ENCODE measurements at places on chromosomes 1 and 21.

GRCh38 chr1:246404078-246404477, 103.0 kb downstream of the SMYD3 start:
- DNase-seq: no peak

GRCh38 chr21:26732432-26733221, 112.6 kb downstream of the ADAMTS1 start:
- DNase-seq: no peak

DNA sequence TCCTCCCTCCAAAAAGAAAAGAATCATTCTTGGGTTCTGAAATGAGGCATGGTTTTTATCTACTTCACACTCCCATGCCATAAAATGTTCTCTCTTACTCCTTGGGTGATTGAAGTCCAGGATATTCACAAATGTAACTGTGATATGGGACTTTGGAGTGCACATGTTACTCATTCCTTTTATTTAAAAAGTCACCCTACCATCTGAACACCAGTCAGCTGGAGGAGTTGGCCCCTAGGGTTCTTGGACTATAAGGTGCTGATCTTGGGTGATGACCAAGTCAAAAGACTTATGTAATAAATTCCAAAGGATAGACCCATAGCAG, 128.4 kb downstream of the CLIC6 start:
- DNase-seq: no peak

- no peak for DNase-seq
These were observed 187.7 kb downstream of the TNFSF18 start for GRCh38 chr1:172863031-172863430.

DNA sequence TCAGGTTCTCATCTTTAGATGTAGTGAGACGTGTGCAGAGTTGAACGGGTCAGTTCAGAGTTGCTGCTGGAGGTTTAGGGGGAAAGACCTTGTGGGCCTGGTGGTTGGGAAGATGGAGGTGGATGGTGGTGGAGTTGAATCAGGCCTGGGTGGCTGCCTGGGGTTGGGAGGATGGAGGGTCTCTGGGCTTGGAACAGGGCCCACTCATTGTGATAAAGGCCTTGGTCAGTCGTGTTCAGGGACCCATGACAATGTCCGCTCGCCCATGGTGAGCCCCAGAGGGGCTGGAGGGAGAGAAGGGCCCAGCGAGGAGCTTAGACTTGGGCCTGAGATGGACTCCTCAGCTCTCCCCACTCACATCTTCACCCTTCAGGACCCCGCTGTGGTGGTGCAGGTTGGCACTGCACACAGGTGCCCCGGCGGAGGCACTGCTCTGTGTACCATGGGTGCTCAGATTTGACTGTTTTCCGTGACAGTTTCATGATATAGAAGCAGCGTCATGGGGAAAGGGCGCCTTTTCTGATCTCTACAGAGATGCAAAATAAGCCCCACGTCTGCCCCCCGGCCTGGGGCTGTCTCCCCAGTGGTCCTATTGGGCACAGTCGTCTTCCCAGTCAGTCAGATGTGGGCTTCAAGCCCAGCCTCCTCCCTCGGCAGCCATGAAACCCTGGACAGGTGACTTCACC, 39.2 kb downstream of the DISP3 start:
- no peak for DNase-seq

DNA sequence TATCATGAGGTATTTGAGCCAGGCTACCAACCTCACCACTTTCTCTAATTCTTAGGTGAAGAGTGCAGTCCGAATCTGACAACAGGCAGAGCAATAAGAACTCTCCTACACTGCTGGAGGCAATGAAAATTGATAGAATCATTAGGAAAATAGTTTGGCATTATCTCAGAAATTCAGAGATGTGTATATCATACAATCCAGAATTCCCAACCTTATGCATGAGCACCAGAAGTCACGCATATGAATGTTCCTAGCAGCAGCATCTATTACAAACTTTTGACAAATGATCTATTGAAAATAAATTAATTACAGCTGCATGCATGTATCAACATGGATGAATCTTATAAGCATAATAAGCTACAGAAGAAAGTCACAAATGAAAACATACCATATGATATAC, 176.9 kb upstream of the CAMK1G start:
- no peak for DNase-seq

- peak; percentile 37 for DNase-seq
These were observed 116.0 kb downstream of the TTLL7 start for GRCh38 chr1:83882906-83883305.

DNA sequence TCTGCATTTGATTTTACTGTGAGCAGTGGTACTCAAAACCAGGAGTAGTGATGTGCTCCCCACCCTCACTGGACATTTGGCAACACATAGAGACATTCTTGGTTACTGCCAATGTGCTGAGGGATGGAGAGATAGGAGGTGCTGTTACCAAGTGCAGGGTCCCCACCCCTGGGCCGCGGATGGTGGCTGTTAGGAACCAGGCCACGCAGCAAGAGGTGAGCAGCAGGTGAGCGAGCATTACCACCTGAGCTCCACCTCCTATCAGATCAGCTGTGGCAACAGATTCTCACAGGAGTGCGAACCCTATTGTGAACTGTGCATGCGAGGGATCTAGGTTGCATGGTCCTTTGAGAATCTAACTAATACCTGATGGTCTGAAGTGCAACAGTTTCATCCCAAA, 95.7 kb downstream of the AKT3 start:
- no peak for DNase-seq

DNA sequence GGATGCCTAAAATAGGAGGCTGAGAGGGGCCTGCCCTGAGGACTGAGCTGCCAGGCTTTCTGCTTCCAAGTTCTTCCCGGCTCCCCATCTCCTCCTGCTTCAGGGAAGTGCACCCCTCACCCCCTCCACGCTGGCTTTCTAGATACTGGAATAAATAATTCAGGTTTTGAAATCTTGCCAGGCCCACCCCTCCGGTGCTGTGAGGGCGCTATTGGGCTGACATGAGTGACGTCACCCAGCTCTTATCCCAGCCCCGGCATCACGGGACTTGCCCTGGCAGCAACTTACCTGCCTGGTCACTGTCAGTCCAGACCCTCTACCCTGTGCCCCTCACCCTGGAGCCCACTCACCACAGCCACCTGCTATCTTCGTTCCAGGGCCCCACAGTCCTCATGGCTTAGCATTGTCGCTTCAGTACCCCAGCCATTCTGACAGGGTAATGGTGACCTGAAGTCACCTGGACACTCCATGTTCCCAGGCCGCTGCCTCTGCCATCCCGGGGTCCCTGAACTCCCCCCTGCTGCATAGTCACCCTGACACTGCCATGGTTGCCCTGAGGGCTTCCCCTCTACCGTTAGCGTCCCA, 819 bp upstream of the GPR3 start:
- no peak for DNase-seq

- peak; percentile 9 for DNase-seq
These were observed 118.7 kb downstream of the GLIS1 start for GRCh38 chr1:53620061-53620855.

DNA sequence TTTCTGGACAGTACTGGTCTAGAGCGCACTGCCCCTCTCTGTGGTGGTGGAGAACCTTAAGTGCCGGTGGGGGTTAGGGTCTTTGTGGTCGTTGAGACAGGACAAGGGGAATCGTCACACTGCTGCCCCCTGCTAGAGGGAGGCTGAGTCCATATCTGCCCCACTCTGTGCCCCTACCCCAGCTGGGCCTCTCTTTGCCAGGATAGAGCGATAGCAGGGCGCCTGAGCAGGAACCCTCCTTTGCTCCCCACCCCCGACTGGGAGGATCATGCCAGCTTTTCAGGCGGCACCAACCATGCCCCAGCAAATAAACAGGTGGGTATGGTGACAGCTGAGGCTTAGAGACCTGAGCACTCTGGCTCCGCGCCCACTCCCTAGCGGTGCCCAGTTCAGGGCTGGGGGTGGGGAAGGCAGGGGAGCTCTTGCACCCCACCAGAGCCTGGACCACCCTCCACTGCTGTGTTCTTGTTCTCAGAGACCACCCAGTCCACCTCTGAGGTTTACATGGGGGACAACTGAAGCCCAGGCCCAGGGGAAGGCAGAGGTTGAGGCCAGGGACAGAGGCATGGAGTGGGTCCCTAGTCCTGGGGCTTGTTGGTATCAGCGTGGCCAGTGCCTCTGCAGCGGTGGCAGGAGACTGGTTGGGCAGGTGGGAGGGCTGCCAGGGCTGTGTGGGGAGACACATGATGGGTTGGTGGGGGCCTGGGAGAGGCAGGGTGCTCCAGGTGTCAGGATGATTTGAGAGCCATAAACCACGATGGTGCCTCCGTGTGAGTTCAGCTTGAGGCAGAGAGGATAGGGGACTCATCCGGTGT, 1.6 kb downstream of the PADI2 start:
- no peak for DNase-seq

DNA sequence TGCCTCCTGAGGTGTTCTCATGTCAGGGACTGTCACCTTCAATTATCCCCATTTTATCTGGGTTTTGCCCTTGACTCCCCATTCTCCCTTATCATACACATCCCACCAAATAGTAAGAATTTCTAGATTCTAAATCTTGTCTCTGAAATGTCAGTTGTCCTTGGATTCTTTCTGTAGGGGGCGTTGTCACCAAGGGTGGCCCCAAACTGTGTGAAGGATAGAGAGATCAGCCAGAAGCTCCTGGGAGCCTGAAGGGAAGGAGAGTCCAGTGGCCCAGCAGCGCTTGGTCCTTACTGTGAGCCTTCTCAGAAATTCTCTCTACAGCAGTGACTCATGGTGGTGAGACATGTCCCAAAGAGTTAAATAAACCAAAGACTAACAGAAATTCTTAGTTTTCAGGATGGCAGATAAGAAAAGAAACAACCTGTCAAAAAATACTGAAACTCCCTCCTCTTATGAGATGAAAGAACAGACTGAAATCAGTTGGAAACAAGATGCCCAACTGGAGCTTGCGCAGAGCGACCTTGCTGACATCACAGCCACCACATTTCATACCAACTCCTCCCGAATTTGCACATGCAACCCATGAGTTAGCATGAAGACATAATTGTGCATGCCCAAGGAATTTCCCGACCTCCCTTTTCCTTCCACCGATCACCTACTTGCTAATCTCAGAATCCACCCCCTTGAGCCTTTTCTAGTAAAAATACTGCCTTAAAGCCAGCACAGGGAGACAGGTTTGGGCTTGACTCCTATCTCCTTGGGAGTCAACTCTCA, 109.8 kb downstream of the ELAVL4 start:
- peak; percentile 2 for DNase-seq

GRCh38 chr1:28290851-28291250, 31.5 kb downstream of the SESN2 start:
- DNase-seq: no peak

DNA sequence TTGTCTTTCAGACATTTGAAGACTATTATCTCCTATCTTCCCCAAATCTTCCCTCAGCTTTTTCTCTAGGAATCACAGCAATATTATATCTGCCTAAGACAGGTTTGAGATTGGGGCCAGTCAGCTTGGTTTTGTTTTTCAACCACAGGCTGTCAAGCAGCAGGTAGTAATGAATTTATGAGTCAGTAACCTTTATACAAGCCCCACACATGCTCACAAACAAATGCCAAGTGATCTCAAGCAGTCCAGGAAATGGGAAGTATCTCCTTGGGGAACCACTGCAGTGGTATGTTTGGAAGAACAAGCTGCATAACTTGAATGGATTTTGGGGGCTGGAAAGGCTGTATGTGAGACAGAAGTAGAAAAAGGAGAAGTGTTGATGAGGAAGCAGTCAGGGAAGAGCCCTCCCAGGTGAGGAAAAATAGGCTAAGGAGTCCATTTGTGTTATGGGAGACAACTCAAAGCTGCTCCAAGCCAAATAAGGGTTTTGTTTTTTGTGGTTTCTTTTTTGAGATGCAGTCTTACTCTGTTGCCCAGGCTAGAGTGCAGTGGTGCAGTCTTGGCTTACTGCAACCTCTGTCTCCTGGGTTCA, 2.1 kb downstream of the DHDDS start:
- DNase-seq: no peak

- DNase-seq: no peak
These were observed 13.3 kb downstream of the KIF26B start for GRCh38 chr1:245168086-245168485.

GRCh38 chr21:38797470-38797869, 8.3 kb upstream of the ETS2 start:
- DNase-seq: no peak

GRCh38 chr1:7747605-7748004, 23.5 kb upstream of the VAMP3 start:
- no peak for DNase-seq

DNA sequence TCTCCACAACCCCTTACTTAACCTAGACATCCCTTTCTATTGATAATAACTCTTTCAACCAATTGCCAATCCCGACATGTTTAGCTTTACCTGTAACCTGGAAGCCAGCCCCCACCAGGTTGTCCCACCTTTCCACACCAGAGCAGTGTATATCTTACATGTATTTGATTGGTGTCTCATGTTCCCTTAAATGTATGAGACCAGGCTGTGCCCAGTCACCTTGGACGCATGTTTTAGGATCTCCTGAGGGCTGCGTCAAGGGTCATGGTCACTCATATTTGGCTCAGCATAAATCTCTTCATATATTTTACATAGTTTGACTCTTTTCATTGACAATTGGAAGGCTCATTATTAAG, 5.3 kb upstream of the SLC19A1 start:
- no peak for DNase-seq

GRCh38 chr21:42472521-42472920, 23.5 kb downstream of the RSPH1 start:
- DNase-seq: no peak

DNA sequence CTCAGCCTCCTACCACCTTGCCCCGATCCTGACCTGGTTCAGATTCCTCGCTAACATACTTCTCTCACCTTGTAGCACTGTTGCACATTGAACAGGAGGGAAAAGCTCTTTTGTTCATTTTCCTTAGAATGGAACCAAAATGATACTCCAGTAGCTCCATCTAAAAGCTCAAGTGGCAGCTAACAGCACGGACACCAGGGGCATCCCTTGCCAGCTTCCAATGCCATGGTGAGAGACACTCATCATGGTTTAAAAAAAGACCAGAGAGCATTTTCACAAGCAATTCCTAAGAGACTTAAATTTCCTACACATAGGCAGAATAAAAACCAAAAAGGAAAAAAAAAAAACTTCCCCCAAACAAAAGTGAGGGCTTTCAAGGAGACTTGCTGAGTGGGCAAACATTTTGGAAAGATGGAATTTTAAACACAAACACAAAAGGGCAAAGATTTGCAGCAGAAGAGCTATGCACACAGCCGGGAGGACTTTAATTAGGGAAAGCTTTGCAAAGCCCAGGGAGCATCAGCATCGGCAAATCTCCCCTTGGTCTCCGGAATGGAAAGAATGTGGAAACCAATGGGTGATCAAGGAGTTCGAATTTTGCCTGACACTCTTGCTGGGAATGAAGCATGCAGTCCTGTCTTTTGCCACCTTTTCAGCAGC, 84.3 kb downstream of the CAPZB start:
- DNase-seq: no peak

- DNase-seq: peak; percentile 63
These were observed 105.1 kb upstream of the PDE4B start for GRCh38 chr1:65687428-65688214.
